Activated CD8-positive, alpha-beta memory T cell treated with anti-CD3 and anti-CD28 coated beads for 24 hours (primary cell): ENCODE measurements at places on chromosomes 7 and 10.

DNA sequence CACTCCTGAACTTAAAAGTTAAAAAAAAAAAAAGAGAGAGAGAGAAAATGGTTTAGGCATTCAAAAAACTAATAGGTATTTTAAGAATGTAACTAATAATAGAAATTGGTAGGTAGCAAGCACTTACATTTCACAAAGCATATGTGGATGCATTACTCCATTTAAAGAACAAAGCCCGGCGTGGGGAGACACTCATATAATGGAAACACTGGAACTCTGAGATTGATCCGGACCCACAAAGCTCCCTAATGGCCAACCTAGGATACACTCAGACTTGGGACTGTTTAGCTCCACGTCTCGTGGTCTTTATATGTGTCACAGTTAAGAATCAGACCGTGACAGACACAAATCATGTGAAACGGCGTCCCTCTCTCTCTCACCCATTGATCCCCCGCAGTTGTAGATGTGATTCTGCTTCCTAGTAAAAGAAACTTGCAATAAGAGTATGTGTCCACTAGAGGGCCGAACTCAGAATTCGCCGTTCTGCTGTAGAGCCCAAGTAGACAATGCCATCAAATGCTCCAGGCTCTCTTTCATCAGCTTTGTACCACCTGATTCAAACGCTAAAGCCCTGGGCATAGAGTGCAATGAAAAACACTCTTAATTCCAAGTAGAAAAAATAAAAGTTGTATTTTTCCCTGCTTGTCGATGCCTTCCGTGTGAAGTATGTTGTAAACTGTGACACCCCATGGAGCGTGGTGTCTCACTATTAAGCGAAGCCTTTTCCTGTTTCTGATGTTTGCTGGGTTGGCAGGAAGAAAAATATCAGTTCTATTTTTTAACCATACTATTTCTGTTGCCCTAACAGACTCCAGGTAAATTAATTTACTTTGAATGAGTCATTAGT is 429.0 kb upstream of the MTPN start:
- no peak for DNase-seq

DNA sequence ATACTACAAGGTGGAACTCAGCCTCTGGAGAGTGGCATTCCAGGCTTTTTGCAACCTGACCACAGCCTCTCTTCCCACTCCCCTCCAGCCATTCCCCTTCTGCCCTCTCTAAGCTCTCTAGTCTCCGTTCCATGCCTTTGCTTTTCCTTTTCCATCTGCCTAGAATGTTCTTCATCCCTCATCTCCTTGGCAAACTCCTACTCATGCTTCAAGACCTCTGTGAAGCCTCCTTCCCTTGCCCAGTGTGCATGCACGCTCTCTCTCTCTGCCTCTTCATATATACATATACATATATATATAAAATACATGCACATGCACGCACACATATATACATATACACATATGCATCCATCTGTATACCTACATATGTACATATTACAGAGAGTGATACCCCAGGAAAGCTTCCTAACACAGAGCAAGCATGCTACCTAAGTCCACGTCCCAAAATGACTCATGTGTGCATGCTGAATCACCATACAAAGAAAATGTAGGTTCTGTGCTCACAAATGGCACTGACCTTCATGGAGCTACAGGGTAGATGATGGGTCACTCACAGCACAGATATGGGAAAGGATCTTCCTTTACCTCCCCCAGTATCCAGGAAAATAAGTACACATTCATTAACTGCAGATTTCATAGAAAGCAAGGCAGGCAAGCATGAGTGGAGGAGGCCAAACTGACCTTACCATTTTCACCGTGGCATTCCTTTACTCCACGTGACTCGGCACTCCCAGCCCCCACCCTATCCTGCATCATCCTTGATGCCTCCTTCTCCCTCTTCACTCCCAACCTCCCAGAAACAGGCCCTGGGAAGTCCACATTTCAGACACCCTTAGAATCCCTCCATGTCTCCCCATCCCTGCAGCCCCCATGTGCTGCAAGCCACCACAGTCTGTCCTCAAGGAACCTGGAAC is 238.4 kb upstream of the ZMIZ1 start:
- no peak for DNase-seq

DNA sequence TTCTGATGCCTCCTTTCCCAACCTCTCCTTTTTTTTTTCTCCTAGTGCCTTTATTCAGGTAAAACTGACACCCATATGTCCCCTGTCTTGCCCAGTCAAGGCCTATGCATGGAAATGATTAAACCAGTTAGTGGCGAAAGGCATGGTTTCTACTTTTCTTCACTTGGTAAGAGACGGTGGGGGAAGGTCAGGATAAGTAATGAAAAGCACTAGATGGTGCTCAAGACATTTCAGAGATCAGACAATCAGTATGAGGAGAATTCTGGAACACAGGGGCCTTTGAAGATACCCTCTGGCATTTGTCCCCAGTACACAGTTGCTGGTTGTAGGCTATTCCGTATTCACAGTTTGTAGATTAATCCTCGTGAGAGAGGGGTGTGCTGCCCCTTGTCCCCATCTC is 121.2 kb downstream of the RTKN2 start:
- DNase-seq: no peak

- no peak for DNase-seq
These were observed 77.9 kb upstream of the PLXNA4 start for GRCh38 chr7:132654150-132654549.

- DNase-seq: no peak
These were observed 55.0 kb upstream of the VWDE start for GRCh38 chr7:12458520-12459131.

DNA sequence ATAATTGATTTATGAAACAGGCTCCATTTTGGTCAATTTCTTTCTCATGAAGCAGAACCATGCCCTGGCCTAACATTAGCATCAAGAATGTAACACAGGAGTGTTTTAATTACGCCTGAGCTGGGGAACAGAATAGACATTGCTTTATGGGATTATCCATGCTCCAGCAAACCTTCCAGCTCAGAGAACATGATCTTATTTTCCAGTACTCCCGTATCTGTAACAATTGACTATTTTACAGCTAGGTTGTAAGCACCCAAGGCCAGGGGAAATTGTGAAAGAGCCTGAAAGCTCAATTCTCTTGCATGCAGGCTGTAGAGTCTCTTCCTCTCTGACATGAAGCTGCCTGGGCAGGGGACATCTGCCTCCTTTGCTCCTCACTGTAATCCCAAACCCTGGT is 30.8 kb upstream of the CRYGN start:
- DNase-seq: no peak
